ENCODE measurements at places on chromosomes 2 and 18. TPM values are rescaled to one million over a fixed set of nuclear protein-coding genes. Genes with fewer than 3 reads are reported as not detected.
A peak's percentile ranks its signal among the peaks of the same experiment; 100 is the strongest.

Gene NAT8
- total RNA-seq = not detected

Gene DPY30
- total RNA-seq = 69.3 TPM

Gene UGT1A8
- not detected for total RNA-seq

Gene VAMP5
- 3.3 TPM for total RNA-seq

Gene WNT10A
- total RNA-seq = not detected

Gene RUFY4
- not detected for total RNA-seq

Gene GLB1L
- total RNA-seq = 4.9 TPM

Gene SELENOI
- 63.6 TPM for total RNA-seq

Gene RMND5A
- 64.0 TPM for total RNA-seq

- no peak for DNase-seq
These were observed 36.3 kb downstream of the FBXO11 start for GRCh38 chr2:47869859-47870595.

- DNase-seq = no peak
These were observed 363.0 kb downstream of the PLCL1 start for GRCh38 chr2:198167346-198167745.

DNA sequence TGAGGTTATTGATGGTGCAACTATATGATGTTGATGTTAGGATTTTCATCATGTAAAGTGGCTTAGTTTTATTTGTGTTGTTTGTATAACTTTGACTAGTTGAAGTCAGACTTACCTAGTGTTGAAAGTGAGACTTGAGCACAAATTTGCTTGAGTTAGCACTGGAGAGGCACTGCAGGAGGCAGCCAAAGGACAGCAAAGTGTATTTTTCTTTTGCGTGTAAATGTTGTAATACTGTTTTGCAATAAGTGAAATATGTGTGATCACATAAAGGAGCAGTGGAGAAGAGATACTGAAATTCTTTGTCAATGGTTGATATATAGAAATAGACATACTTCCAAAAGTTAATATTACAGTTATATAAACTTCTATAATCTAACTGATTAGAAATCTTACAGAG lies 332.0 kb upstream of the RAB12 start:
- no peak for DNase-seq

GRCh38 chr18:44935455-44935854 lies 254.8 kb downstream of the SETBP1 start:
- no peak for DNase-seq

DNA sequence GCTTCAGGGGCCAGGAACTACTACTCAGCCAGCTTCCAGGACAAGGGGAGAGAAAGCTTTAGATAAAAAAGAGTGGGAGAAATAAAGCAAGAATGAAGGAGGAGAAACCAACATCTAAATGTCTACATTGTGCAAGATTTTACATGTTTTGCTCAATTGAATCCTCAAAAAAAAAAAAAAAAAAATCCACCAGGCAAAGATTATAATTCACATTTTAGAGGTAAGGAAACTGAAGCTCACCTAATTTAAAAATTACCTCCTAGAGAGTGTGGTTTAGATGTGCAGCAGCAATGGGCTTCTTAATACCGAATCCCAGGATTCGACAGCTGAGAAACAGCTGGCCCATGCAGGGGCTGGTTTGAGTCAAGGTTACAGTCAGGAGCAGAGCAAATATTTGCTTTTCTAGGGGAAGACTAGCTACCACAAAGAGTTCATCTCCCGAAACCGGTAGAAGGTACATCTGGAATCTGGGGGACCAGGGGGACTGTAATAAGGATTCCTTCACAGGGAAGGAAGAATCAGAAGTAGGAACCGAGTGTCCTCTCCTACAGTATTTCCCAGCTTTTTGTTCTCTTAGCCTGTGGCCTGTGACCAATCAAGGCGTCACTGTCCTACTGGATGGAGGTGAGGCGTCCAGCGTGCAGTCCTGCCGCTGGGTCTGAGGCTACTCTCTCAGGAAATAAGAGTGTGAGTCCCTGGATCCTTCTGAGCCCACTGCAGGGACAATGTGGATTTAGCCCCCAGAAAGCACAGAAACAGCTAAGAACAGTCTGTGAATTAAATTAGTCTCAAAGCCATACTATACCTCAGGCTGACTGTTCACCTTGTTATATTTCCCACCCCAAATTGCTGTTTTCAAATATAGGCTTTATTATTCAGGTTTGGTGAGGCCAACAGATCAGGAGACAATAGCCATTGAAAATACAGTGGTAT lies 42.3 kb downstream of the IL1R2 start:
- no peak for DNase-seq

DNA sequence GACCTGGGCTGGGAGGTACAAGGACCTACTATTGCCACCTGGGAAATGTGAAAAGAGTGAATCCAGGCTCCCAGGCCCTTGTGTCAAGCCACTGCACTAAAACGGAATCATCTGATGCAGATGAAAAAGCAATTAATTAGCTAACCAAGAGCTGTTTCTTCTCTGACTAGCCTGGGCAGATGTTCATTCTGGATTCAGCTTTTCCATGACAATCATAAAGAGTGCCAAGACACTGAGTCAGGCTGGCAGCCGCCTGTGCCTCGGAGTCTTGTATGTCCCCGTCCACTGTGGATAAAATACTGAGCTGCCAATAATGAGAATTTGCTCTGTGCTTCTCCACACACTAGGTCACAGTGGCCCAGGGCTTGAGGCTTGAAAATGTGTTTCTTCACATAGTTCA lies 21.7 kb upstream of the LCLAT1 start:
- peak; percentile 11 for DNase-seq

GRCh38 chr2:73408198-73408597 lies 22.6 kb downstream of the ALMS1 start:
- DNase-seq = no peak

- no peak for DNase-seq
These were observed 64.0 kb upstream of the ZEB2 start for GRCh38 chr2:144583741-144584453.

- peak; percentile 85 for DNase-seq
These were observed 1.9 kb upstream of the MEIS1 start for GRCh38 chr2:66432801-66433694.

- DNase-seq = peak; percentile 27
These were observed 674 bp downstream of the EVX2 start for GRCh38 chr2:176082824-176083751.

DNA sequence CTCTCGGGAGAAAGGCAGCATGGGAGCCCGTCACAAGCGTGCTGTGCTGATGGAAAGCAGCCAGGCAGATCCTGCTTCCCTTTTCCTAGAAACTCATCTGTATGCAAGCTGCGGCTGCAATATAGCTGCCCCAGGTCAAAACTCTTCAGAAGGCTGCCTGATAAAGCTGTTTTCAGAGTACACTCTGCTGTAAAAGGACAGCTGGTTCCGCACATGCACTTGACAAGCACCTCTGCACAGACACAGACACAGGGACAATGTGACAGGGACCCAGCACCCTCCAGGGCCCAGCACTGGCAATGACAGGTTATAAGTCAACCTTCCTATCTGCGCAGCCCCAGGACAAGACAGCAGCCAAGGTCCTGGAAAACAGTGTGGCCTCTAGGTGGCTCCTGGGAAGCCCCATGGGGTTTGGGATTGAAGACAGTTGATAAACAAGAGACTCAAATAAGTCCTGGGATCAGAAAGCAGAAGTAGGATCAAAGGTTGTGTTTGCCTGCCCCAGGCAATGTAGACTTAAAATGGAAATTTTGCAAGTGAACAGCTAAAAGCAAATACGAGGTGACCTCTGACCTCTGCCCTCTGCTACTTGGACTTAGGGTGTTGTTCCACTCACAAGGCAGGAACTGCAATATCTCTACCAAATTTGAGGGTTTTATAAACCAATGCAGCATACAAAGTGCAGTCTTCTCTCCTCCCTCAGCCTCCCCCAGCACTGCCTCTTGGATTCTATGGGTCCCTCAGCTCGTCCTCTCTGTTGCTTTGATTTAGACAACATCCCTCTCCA lies 16.9 kb downstream of the SLC66A2 start:
- DNase-seq = no peak

GRCh38 chr18:24187049-24187448 lies 48.2 kb downstream of the CABYR start:
- no peak for DNase-seq

DNA sequence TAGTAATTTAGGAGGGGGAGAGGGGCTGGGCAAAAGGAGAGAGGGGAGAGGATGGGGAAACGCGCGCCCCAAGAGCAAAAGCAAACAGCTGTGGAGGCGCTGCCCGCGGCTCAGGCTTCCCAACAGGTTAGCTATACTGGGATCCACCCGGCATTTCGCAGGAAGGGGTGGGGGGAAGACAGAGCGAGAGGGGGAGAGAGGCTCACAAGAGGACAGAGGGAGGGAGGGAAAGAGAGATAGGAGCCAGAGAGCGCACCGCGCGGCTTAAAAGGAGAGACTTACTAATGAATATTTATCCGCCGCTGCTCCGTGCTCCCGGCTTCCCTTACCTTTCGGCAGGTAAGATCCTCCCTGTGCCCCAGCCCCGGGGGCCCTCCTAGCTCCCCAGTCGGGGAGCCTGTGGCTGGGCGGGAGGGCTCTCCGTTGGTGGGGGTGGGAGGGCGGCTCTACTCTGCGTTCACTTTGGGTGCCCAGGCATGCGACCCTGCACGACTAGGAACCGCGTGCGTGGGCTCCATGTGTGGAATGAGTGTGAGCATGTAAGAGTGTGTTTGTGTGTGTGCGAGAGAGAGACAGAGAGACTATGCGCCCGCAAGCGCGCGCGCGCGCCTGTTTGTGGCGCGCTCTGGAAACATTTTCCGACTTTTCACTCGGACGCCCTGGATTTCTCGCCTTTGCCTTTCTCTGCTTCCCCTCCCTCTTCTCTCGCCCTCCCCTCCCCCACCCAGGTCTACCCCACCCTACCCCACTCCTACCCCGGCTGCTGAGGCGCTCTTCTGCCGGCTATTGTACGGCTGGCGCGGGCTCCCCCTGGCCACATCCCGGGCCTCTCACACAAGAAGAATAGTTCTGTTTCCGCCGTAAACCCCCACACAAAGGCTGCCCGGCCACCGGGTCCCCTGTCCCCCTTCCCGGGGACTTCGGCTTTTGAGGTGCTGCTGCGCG lies 7.2 kb upstream of the SIX3 start:
- DNase-seq = no peak

DNA sequence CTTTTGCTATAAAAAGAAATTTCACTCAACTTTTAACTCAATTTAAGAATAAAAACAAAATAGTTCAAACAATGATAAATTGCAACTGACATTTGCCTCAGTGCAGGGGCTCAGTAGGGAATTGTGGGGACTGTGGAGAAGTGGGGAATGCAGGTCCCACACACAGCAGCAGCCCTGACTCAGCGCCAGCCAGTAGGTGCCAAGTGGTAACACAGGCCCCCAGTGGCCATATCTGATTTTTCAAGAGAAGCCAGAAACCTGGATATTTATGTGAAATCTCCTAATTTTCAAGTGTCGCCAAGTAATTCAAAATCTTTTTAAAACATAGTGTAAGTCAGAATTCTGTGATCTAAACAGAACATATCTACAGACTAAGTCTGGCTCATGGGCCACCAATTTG lies 186.3 kb downstream of the EN1 start:
- DNase-seq = no peak

DNA sequence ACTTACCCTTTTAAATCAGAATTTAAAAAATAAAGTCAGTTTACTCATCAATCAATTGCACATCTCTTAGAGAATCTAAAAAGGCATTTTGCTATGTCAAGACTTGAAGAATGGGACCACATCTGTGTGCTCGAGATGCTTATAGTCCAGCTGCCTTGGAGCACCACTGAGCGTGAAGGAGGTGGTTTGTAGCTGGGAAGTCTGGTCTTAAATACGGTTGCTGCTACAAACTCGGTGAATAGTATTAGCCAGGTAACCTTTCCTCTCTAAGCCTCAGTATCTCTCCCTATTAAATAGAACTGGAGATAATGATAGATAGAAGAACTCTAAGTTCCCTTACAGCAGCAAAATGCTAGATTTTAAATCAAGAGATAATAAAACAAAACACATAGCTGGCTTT lies 289.7 kb downstream of the TRIB2 start:
- no peak for DNase-seq

GRCh38 chr2:63044362-63045327 lies 6.0 kb upstream of the OTX1 start:
- DNase-seq = no peak

DNA sequence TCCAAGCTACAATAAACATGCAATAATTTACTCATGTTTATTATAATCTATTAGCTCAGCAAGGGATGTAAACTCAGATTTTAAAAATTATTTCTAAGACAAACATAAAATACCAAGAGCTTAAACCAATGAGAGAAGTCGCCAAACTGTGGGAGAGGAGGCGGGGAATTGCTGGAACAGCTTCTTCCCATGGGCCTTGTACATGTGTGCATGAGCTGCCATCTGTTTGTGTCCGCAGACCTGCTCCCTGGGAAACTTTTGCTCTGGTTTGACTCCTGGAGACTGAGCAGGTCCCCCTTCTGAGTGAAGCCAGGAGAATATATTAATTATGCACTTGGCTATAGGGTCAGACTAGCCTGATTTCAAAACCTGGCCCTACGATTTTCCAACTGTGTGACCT lies 655.9 kb upstream of the SOX11 start:
- DNase-seq = no peak

DNA sequence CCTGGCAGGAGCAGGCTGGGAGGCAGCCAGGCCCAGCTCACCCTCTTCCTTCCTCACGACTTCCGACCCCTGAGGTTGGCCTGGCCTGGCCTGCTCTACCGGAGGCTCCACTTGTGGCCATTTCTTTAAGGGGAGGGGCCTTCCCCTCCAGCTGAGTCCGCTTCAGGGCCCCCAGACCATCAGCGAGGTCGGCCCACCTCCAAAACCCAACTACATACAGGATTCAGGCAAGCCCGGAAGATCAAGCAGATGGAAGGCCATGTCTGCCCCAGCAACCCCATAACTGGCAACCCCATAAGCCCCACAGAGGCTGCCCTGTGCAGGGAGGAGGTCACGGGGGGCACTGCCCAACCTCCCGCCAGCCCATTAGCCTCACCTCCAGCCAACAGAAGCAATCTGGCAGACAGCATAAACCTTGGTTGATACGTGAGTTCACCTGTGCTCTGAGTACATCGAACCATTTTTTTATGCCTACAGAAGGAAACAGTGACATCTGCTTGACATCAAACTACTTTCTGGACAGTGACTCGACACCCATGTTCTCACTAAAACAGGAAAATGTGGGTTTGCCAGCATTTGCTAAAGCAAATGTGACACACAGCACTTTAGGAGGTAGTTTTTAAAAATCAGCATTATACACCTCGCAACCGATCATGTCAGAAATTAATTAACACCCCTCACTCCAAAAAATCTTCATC lies 98.9 kb downstream of the EIPR1 start:
- DNase-seq = no peak
